Fibroblast of the conjunctiva (primary cell): ENCODE measurements at places on chromosomes 5 and 9.

- DNase-seq = no peak
Observed at GRCh38 chr9:27182421-27182820, 73.4 kb downstream of the TEK start.

GRCh38 chr9:123287639-123288038 lies 19.3 kb upstream of the STRBP start:
- no peak for DNase-seq

DNA sequence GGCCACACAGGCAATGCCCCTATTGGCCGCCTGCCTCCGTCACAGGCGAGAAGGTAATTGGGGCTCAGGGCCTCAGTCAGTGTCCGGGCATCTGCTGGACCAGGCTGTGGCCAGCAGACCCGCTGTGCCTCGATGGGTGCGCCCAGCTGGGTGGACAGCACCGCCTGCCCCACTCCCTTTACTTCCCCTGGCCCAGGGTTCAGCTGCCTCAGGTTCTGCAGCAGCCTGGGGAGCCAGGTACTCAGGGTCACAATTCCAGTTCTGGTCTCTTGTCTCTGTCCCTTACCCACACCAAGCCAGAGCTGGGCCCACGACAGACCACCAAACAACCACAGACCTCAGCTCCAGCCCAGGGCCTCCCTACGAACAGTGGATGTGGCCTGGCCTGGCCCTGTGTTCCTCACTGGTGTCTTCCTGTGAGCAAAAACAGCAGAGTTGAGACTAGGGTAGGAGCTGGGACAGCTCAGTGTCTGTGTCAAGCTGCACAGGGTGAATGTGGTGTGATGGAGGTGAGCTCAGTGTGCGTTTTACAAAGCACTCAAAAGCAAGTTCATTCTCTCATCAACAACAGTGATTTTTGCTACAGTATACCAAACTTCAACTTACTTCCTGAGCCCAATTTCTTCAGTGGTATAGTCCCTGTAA lies 33.4 kb upstream of the SUSD3 start:
- DNase-seq = no peak

GRCh38 chr5:118430076-118430475 lies 558.3 kb downstream of the DTWD2 start:
- DNase-seq = no peak

DNA sequence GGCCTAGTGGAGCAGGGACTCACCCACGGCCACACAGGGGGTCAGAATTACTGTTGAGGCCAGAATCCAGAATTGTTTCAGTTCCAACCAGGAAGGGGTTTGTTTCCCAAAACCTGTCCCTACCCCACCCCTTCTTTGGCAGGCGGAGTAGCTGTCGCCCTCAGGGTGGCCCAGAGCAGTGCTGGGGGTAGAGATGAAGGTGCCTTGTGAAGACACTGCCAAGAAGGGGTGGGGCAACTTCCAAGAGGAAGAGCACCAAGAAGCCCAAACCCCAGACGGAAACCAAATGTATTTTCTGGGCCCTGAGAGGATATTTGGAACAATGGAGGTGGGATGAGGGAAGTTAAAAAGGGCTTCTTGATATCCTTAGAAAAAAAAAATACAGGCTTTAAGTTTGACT lies 11.4 kb upstream of the NDST1 start:
- no peak for DNase-seq

GRCh38 chr9:132143359-132143758 lies 18.5 kb upstream of the NTNG2 start:
- no peak for DNase-seq

DNA sequence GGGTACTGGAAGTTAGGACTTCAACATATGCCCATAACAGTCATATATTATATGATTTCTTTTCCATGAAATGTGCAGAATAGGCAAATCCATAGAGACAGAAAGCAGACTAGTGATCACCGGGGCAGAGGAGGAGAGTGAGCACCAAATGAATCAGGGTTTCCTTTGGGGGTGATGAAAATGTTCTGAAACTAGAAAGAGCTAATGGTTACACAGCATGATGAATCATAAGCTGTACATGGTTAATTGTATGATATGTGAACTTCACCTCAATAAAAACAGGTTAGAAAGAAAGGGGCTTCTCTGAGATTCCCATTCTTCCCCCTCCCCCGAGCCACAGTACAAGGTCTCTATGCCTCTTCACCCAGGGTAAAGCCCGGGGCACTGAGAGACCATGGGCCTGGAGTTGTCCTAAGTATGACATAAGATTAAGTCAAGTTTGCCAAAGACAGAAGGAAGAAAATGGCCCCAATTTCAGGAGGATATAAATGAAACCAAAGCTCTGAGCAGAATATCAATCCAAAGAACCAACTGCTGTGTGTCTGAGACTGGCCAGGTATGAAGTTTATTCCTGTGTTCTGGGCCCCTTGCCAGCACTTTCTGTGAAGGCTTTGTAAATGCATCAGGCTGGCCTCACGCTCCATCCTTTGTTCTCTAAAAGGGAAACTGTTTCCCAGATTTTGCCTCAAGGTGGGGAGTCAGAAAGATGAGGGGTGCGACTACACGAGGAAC lies 243.8 kb downstream of the CDK5RAP2 start:
- DNase-seq = no peak

- DNase-seq = no peak
Observed at GRCh38 chr5:138141734-138142133, 2.5 kb upstream of the NME5 start.
